CD4-positive, alpha-beta T cell treated with Interleukin-21 for 1 hour (primary cell): ENCODE measurements at places on chromosomes 3 and 15.

GRCh38 chr3:115062412-115062956, 84.6 kb downstream of the ZBTB20 start:
- no peak for DNase-seq

- DNase-seq: no peak
These were observed 25.7 kb upstream of the XXYLT1 start for GRCh38 chr3:195296662-195297061.

- DNase-seq: no peak
These were observed 210.9 kb upstream of the LYSMD4 start for GRCh38 chr15:99944131-99944530.

DNA sequence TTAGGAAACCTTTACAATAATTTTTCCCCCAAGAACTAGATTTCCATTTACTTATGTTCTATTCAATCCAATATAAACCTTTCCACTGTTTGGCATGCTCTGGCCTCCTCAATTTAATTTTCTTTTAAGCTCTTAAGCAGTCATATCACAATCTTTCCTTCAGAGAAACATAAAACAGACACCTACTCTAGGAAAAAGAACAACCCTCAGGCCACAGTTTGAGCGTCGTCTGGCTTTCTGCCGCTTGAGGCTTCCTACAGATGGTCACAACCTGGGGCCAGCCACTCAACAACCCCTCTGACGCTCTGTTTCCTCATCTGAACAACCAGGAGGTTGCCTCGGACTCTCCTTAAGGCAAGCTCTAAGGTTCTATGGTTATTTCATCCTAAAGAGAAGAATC, 143.3 kb downstream of the ADAMTS17 start:
- no peak for DNase-seq

DNA sequence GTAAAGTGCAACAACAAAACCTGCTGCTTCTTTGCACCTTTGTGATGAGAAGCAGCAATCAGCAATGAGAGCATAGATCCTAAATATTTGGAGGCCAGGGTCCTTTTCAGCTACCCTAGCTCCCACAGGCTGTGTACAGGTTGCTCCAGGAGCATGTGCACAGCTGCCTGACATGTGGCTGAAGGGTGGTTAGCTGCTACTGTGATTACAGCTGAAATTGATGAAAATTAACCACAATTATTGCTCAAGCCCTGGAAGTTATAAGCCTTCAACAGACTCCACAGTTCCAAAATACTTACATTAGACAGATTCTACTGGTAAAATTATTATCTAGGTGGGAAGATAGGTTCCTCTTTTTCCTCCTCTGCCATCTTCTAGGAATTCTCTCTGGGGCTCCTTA, 28.5 kb downstream of the COMMD2 start:
- no peak for DNase-seq

DNA sequence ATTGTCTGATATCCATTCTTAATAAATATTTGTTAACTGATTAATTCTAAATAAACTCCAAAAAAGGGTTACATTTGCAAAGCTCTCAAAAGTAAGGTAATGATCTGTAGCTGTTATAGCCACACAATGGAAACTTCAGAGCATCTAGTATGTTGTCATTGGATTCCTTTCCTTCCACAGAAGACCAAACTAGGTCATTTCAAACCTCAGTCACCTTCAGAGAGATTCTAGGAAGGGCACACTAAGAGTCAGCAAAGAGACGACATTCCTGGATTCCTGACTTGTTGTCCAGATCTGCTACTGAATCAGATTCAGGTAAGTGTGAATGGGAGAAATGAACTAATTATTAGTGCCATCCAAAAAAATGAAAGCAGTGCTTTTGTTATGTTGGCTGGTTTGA, 3.0 kb upstream of the COL8A1 start:
- DNase-seq: no peak

GRCh38 chr3:8557298-8557697, 55.7 kb downstream of the LMCD1 start:
- DNase-seq: no peak

DNA sequence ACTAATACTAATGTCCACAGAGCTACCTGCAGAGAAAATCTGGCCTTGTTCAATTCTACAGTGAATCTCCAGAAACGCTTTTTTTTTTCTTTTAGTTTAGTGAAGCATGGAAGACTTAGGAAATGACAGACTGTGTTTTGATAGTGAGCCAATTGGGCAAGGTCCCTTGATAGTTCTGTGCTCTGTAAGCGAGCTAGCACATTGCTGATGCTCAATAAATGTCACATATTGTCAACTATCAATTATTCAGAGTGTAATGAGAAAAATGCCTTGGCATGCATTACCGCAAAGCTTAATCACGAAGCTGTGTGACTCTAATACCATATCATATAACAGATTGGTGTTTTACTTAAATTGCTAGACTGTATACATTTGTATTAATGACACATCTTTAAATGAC, 5.2 kb upstream of the C3orf85 start:
- DNase-seq: no peak

- DNase-seq: no peak
These were observed 19.5 kb downstream of the SIDT1 start for GRCh38 chr3:113551820-113552219.

GRCh38 chr3:141657516-141657915, 80.6 kb upstream of the RNF7 start:
- DNase-seq: no peak

DNA sequence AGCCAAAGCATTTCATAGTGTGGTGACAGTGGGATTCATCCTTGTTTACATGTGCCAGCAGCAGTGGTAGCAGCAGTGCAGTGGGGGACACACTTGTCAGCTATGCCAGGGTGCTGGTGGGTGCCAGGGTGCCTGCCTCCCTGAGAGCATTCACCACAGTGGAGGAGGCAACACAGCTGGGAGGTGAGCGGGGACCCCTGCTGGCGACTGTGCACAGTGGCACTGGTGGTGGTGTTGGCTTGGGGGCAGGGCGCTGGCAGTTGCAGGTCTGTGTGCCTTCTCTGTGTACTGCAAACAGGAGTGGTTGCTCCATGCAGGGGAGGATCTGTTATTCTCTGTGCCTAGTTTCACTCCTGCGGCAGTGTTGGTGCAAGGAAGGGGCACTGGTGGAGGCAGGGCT, 41.2 kb downstream of the CEP63 start:
- DNase-seq: no peak

DNA sequence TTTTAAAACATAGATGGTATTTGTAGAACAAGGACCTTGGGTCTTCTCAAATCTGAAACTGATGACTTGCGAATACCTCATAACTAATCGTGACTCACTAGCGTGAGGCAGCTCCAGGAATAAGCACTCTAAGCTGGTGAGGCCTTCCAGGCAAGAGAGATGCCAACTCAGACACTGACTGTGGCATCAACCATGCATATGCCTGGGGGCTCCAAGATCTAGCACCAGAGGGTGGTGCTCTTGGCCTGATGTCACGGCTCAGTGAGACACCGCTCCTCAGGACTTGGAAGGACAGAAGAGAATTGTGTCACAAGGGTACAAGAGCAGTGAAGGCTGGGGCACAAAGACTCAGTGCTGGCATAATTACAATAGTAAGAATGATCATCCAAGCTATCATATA, 125.0 kb upstream of the TRIM42 start:
- DNase-seq: no peak

- no peak for DNase-seq
These were observed 562.8 kb downstream of the NR2F2 start for GRCh38 chr15:96893159-96893906.

DNA sequence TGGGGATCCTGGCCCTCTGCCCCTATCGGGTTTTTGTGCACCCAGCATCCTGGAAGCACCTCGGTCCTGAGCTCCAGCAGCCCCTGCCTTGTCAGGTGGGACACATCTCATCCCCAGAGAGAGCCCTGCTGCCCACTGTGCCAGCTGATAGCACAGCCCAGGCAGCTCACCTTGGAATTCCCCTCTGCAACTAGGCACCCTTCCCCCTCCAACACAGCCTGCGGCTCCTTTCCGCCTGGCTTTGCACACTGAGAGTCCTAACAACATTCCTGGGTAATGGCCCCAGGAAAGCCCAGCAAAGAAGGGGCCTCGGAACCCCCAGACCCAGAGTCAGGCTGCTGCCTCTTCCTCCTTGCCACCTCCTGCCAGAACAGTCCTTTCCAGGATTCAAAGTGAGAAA, 5.9 kb downstream of the HCN4 start:
- no peak for DNase-seq

DNA sequence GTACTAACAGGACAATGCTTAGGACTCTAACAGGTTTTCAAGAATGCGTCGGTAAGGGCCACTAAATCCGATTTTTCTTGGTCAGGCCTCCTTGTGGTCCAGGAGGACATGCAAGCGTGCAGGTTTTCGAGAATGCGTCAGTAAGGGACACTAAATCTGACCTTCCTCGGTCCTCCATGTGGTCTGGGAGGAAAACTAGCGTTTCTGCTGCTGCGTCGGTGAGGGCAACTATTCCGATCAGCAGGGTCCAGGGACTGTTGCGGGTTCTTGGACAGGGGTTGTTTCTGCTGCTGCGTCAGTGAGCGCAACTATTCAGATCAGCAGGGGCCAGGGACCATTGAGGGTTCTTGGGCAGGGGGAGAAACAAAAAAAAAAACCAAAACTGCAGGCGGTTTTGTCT, 7.8 kb upstream of the UBP1 start:
- DNase-seq: no peak

GRCh38 chr3:130729154-130729553, 17.5 kb downstream of the PIK3R4 start:
- DNase-seq: no peak

DNA sequence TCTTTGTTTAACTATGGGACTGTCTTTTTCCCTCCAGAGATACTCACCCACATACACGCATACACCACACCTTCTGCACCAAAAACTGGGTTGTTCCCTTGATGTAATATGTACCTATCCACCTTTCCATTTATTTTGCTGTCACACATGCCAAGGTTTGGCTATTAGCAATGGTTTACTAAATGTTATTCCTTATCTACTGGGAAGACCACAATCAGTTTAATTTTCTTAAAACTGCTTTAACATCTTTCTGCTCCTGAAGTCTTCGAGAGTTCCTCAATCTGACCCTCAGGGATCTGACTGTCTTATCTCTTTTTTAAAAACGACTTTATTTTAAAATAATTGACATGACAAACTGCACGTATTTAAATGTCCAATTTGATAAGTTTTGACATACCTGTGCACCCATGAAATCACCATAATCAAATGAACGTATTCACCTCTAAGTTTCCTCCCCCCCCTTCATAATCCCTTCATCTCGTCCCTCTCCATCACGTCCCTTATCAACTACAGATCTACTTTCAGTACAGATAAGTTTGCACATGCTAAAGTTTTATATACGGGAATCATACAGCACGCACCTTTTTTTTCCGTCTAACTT, 805 bp upstream of the TRPM7 start:
- no peak for DNase-seq

- DNase-seq: no peak
These were observed 1.6 kb downstream of the PTX3 start for GRCh38 chr3:157438194-157438730.

- DNase-seq: no peak
These were observed 45.0 kb upstream of the CD96 start for GRCh38 chr3:111496894-111497559.

- no peak for DNase-seq
These were observed 357.1 kb upstream of the PROK2 start for GRCh38 chr3:72142028-72142427.

DNA sequence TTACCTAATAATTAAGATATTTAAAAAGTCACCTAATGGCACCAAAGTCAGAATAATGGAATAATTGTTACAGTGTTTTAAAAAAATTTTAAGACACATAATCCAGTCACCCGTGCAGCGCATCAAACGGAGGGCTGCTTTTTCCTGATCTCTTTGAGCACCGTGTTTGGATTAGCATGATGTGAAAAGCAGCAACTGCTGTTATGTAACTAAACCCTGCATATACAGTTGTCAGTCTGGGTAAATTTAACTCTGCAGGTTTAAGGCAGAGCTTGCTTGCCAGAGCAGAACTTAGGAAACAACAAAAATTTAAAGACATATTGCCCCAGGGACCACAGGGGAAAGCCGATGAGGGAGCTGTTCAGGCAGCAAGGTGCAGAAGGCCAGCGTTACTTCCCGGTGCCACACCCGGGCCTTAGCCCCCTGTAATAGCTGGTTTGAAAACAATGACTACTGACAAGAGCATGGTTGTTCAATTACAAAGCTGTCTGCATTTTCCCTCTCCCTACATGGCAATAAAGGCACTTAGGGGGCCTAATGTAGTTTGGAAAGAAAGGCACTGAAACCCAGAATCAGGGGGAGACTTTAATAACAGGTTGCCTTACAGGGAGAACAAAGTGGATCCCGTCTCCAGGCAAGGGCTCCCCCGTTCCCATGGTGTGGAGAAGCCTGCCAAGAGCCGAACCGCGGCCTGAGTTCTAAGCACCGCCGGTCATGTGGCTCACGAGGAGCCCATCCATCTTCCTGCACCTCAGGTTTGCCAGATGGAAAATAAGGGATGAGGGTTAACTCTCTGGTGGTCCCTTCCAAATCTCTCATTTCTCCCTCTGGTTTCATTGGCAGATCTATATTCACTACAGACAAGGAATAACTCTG, 32.2 kb downstream of the RORA start:
- no peak for DNase-seq

- no peak for DNase-seq
These were observed 1334.4 kb upstream of the ALCAM start for GRCh38 chr3:104032283-104032682.

GRCh38 chr3:169103951-169104941, 559.3 kb downstream of the MECOM start:
- no peak for DNase-seq

GRCh38 chr15:63203451-63204090, 14.2 kb downstream of the RAB8B start:
- DNase-seq: peak; percentile 57

DNA sequence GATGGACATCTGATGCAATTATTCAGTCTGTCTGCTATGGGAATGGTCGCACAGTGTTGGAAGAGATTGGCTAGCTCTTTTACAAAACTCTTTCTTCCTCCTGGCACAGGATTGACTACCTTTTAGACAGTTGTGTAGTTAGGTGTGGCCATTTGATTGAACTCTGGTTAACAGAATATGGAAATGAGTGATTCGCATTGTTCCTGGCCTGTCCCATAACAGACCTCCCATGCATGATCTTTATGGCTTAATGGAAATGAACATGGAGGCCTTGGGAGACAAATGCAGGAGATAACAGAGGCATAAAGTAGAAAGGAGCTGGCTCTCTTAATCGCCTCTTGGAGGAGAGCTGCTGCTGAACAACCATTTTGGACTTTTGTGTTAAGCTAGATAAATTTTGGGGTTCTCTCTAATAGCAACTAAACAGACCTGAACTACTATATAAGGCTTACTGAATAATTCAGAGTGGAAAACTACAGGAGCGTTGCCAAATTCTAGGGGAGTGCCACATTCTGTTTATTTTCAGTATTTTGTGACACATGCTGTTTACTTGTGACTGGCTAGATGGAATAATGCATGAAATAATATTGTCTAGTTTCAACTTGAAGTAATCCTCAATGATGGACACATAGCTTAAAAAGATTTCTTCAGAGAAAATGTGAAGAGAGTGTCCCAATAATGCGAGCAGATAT, 357.7 kb upstream of the SGO1 start:
- no peak for DNase-seq

DNA sequence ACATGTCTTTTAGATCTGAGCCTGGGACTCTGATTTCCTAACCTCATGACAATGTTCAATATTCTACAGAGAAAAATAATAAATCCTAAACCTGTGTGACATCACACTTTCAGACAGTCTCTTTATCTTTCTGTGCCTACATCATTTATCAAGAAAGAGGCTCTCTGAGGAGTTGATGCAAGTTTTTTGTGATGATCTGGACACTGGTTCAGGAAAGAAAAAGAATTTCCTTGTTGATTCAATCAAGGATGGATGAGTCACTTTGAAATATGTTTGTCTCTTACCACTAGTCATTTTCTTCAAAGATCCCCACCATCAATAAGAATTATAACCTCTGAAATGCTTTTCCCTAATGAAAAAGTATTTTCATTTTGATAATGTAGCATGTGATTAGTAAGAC, 404.6 kb downstream of the WDR72 start:
- DNase-seq: no peak
